HL-60 (cell line): ENCODE measurements at places on chromosomes 5 and 9.

DNA sequence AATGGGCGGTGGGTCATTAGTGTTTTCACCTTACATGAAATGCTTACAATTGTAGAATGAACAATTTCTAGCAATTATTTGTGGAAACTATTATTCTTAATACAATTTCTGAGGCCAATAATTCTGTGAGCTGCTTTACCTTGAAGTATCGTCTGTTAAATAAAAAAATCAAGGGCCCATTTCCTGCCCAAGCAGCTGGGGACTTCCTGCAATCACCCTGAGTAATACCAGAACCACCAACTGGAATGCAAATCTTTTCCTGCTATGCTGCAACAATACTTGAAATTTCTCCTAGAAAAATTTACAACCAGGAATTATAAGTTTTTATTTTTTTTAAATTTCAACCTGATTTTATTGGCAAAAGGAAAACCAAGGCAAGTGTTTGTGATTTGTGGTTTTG is 52.6 kb downstream of the ADAMTS16 start:
- DNase-seq: no peak

DNA sequence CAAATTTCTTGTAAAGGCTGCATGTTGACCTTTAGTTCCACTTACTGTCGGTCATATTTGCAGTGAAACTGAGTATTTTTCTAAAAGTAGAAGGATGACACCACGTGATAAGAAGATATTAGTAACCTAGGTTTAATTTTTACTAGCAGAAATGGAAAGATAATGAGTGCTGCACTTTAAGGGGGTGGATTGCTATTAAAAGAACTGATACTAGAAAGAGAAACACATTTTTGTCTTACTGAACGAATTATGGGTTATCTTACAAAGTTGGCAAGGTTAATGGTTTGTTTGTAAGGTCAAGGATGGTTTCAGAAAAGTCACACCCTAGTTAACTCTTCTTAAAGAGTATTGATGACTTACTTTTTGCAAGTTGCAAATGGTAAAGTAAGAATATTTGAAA is 2.4 kb downstream of the MACIR start:
- DNase-seq: no peak

- no peak for DNase-seq
Observed at GRCh38 chr5:171706736-171707441, 78.7 kb upstream of the SMIM23 start.

DNA sequence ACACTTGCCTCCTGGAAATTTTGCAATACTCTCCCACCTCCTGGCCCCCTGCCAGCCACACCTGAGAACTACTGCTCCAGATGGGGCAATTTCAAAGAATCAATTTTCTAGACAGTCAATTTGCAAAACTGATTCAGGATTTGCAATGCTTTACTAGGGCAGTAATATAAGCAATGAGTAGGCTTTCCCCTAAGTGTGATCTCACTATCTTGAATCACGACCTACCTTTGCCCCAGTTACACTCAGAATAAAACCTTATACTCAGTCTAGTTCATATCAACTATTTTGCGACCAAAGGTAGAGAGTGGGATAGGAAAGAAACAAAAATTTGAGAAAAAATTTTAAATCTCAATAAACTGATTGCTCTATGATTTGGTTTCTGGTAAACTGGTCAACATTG is 54.4 kb downstream of the DROSHA start:
- no peak for DNase-seq

DNA sequence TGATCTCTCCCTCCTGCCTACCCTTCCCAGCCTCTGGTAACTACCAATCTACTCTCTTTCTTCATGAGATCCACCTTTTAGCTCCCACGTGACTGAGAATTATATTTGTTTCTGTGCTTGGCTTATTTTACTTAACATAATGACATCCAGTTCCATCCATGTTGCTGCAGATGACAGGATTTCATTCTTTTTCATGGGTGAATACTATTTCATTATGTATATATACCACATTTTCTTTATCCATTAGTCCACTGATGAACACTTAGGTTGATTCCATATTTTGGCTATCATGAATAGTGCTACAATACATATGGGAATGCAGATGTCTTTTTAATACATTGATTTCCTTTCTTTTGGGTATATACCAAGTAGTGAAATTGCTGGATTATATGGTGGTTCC is 35.5 kb upstream of the ZNF366 start:
- no peak for DNase-seq

GRCh38 chr9:107228496-107229039 is 54.5 kb upstream of the RAD23B start:
- no peak for DNase-seq

- no peak for DNase-seq
Observed at GRCh38 chr5:172106511-172107356, 81.3 kb downstream of the STK10 start.

DNA sequence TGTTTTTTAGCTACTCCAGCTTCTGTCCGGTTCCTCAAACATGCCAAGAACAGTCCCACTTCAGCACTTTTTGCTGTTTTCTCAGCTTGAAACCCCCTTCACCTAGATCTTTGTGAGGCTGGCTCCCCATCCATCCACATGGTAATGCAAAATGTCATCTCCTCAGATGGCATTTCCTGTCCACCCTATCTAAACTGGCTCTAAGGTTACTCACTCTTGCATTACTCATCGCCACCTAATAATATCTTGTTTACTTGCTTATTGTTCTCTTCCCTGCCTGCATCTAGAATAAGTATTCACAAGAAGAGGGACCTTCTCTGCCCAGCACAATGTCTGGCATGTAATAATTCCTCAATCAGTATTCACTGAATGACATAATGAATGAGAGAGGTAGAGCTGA is 220.1 kb downstream of the FAM114A2 start:
- no peak for DNase-seq

- no peak for DNase-seq
Observed at GRCh38 chr5:144438237-144438636, 267.6 kb downstream of the KCTD16 start.
